ENCODE measurements at places on chromosomes 7 and 10. TPM values are rescaled to one million over a fixed set of nuclear protein-coding genes. Genes with fewer than 3 reads are reported as not detected.

The ZNF239 gene
- total RNA-seq: 9.8 TPM

- DNase-seq: no peak
Measured at GRCh38 chr10:78342827-78343653, 309.4 kb downstream of the RPS24 start.

The PON1 gene
- total RNA-seq: 0.59 TPM

The MAGI2 gene
- total RNA-seq: 61.3 TPM

- no peak for DNase-seq
Measured at GRCh38 chr10:17216217-17216900, 11.7 kb upstream of the VIM start.

DNA sequence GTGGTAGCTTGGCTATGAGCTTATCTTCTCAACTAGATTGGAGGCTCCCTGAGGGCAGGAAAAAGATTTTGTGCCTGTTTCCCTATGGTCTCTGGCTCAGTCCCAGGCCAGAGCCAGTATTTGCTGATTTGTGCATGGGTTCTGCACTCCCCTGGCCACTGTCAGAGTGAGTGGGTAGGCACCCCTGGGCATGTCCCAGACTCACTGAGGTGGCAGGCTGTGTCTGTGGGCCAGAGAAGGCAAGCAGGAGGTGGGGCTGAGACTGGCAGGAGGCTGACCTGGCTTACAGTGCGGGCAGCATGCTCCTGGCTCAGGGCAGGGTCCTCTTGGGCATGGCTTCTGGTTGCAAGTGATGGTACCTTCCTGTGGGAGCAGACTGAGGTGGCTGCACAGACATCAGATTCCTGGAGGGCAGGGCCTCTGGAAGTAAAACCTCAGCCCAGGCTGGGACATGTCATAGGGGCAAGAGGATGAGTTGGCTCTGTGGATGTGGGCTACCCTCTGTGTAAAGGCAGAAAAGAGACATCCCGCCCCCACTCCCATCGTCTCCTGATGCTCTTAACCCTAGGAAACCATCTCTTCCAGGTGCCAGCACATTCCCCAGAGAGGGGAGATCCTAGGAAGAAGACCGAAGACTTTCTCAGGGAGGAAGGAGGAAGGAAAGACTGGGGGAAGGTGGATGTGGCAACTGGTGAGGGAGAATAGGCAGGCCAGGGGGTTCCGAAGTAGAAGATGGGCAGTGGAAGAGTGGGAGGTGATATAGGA, 4.3 kb downstream of the KCP start:
- no peak for DNase-seq

GRCh38 chr10:67917679-67918078, 33.2 kb downstream of the SIRT1 start:
- no peak for DNase-seq

The DNAH11 gene
- total RNA-seq: 7.5 TPM

- no peak for DNase-seq
Measured at GRCh38 chr7:1973321-1974251, 259.2 kb downstream of the MAD1L1 start.

The AQP1 gene
- 81.2 TPM for total RNA-seq

DNA sequence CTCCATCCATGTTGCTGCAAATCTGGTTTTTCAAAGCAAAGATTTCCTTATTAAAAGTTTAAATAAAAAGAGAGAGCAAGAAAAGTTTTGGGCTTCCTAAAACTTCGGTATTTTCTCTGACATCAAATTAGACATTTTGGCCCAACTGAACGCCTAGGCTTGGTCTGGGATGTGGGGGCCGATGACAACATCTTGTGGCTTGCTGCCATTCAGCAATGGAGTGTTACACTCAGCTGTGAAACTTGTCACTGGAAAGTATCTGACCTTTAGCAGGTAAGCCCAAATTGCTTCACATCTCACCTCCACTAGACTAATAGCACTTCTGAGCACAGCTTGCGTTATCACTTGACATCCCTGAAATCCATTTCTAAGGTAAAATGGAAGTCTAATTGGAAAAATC, 320.6 kb downstream of the GATA3 start:
- DNase-seq: no peak

- DNase-seq: peak; percentile 15
Measured at GRCh38 chr7:143405173-143406001, 3.3 kb downstream of the EPHA1 start.

The PPP1R9A gene
- 69.9 TPM for total RNA-seq

GRCh38 chr7:116232920-116233319, 22.6 kb downstream of the TES start:
- DNase-seq: no peak

DNA sequence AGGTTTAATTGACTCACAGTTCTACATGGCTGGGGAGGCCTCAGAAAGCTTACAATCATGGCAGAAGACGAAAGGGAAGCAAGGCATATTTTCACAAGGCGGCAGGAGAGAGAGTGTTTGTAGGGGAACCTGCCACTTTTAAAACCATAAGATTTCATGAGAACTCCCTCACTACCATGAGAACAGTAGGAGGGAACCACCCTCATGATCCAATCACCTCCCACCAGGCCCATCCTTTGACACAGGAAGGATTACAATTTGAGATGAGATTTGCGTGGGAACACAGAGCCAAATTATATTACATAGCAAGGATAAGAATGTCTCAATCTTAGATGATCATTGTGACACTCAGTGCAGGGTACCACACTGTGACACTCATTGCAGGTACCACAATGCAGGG, 44.2 kb downstream of the MRPL32 start:
- DNase-seq: no peak

DNA sequence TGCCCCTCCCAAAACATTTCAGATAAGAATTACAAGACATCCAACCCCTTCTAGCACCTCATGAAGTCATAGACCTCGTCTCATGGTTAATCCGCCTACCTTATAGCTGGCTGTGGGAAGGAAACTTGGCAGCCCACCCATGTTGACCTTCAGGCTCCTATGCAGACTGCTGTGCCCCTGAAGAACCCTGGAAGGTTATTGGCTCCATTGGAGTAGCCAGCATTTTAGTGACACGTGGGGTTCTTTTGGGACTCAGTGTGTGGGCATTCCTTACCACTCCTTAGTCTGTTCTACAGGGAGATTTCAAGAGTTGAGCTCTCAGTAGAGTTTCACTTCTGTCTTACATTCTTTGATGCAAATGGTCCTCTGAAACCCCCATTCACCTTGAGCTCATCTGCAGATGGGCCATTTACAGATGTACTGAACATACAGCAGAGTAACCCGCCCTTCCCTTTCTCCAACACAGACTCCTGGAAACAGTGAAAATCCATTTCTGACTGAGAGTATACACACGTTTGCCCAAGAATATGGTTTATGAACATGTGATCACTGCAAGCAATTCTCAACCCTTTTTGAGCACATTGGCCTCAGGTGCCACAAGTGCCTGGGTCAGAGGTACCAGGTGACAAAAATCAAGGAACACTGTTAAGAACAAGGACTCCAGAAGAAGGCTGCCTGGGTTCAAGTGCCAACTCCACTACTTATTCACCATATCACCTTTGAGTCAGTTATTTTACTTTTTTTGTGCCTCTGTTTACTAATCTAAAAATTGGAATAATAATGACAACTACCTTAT, 54.0 kb upstream of the HECW1 start:
- DNase-seq: no peak

DNA sequence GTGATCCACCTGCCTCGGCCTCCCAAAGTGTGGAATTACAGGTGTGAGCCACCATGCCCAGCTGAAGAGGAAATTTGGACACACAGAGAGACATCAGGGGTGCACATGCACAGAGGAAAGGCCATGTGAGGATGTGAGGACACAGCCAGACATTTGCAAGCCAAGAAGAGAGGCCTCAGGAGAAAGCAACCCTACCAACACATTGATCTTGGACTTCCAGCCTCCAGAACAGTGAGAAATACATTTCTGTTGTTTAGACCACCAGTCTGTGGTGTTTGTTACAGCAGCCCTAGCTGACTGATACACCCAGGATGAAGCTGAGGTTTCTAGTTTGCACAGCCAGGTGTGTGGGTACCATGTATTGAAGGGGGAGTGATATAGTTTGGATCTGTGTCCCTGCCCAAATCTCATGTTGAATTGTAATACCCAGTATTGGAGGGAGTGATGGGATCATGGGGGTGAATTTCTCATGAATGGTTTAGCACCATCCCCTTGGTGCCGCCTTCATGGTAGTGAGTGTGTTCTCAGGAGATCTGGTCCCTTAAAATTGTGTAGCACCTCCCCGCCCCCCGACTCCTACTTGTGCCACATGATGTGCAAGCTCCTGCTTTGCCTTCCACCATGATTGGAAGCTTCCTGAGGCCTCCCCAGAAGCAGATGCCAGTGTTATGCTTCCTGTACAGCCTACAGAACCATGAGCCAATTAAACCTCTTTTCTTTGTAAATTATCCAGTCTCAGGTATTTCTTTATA, 64.7 kb upstream of the DUSP5 start:
- DNase-seq: no peak

The MRLN gene
- total RNA-seq: 25.0 TPM

DNA sequence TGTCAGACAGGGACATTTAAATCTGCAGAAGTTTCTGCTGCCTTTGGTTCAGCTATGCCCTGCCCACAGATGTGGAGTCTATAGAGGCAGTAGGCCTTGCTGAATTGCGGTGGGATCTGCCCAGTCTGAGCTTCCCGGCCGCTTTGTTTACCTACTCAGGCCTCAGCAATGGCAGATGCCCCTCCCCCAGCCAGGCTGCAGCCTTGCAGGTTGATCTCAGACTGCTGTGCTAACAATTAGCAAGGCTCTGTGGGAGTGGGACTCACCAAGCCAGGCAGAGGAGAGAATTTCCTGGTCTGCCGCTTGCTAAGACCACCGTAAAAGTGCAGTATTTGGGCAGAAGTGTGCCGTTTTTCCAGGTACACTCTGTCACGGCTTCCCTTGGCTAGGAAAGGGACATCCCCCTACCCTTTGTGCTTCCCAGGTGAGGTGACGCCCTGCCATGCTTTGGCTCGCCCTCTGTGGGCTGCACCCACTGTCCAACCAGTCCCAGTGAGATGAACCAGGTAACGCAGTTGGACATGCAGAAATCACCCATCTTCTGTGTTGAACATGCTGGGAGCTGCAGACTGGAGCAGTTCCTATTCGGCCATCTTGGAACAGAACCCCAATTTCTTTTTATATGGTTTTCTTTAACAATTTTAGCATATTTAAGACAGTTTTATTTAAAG, 28.4 kb upstream of the VWDE start:
- no peak for DNase-seq

The CHRM2 gene
- 5.3 TPM for total RNA-seq

- no peak for DNase-seq
Measured at GRCh38 chr7:82389876-82390275, 53.7 kb downstream of the CACNA2D1 start.

The PNLIPRP3 gene
- total RNA-seq: not detected

DNA sequence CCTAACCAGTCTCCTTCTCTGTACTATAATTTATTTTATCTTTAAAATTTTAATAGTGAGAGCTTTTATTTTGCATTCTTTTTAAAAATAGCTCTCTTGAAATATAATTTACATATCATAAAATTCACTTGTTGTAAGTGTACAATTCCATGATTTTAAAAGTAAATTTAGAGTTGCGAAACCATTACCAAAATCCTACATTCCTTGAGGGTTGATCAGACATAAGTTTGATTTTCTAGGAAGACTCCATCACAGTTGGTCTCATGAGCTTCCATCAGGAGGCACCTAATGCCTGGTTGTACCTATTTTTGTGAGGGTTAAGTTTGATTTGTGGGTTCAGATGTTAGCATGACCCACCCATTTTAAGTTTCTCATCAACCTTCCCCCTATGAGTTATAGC, 108.1 kb downstream of the BMPER start:
- no peak for DNase-seq

The HECW1 gene
- 23.5 TPM for total RNA-seq

The ITPRID1 gene
- total RNA-seq: not detected

GRCh38 chr7:20797462-20798080, 10.9 kb upstream of the SP8 start:
- no peak for DNase-seq

DNA sequence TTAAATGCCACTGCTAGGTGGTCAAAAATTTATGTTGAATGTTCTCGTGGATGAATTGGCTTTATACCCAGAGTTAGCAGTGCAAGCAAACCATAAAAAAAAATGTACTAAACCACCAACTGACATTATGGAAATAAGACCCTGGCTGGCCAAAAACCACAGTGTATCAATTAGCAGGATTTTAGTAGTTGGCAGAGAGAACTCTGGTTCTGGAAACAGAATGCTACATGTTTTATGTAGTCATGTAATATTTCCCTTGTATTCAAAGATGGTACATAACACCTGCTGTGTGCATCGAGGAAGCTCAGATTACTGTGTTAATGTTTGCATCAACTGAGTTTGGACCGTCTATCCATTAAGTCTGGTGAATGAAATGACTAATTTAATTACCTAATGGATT, 618.5 kb downstream of the CCSER2 start:
- peak; percentile 78 for DNase-seq
